ENCODE measurements at places on chromosomes 1 and 21.

DNA sequence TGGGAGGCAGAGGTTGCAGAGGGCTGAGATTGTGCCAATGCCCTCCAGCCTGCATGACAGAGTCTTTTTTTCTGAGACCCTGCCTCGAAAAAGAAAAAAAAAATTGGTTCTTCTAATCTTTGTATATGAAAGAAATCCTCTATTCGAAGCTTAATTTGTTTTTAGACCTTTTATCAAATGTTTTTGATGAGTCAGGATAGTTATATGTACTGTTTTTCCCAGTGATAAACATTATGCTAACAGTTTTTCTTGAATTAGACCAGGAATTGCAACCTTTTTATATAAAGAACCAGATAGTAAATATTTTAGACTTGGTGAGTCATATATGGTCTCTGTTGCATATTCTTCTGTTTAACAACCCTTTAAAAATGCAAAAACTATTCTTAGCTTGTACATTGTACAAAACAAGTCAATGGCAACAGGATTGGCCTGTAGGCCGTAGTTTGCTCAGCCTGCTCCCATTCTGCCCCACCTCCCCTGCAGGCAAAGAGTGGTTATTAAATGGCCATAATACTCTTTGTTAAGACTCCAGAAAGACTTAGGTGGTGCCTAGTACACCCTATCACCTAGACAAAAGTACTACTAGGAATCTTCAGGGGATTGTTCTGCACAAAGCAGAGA lies 45.2 kb downstream of the LYST start:
- no peak for DNase-seq

- no peak for DNase-seq
Measured at GRCh38 chr1:244180256-244180655, 129.2 kb downstream of the ZBTB18 start.

GRCh38 chr1:217403026-217403720 lies 227.7 kb downstream of the GPATCH2 start:
- no peak for DNase-seq

GRCh38 chr1:45393718-45394302 lies 53.6 kb upstream of the MUTYH start:
- DNase-seq = no peak

DNA sequence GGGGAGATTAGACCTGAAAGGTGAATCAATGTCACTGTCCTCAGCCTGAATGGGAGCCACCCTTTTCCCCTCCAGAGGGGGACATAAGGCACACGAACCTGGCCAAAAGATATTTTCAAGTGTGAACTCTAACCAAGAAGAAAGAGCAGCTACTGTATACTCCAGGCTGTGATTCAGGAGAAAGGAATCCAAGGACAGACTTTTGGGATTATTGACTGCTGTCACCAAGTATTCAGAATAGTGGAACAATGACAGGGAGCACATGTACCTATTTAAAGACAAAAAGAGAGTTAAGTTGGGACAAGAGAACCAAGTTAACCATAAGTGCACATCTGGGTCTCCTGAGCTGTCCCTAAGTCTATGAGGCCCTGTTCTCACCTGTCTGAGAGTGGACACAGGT lies 2.4 kb downstream of the ICMT start:
- DNase-seq = no peak

DNA sequence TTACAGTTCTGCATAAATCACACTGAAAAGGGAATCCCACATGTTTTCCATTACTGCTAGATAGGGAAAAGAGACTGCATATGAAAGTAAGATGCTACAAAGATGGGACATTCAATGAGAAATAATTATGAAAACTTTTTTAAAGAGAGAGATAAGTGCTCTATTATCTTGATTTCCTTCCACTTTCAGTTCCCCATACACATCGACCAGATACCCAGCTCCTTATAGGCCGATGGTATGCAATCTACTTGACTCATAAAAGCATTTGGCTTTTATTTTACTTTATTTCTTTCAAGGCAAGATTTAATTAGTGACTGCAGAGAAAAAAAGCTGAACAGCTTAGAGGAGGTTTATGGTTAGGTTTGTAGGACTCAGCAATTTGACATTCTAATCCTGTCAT lies 13.1 kb downstream of the BRINP2 start:
- no peak for DNase-seq

DNA sequence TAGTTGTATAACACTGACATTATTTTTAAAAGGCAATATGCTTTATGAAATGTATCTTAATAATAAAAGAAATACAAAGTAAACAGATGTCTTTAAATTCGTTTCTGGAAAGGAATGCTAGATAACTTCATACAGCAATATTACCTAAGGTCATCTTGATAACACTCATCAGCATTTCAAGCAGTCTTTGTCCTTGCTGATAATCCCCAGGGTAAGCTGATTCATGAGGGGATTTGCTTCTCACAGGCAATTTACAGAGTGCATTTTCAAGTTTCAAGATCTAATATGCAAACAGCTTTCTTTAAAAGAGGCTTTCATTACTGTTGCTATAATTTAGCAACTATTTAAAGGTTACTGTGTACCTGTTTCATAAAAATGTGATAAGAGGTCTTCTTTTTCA lies 75.2 kb upstream of the NEK2 start:
- no peak for DNase-seq

DNA sequence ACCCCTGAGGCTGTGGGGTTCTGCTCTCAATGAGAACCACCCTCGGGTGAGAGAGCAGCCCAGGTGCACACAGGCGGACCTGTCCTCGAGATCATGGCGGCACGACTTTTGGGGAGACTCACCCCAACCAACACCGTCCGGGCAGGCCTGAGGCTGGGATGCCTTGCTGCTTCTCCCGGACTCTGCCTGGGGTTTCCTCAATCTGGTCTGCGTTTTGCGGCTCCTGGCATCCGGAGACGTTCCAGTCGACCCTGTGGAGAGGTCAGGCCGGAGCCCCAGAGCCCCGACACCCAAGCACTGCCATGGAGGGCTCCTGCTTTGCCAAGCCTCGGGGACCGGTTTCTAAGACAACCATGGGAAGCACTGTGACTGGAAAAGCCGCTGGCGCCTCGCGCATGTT lies 3879.7 kb downstream of the SRGAP2C start:
- no peak for DNase-seq

- DNase-seq = no peak
Measured at GRCh38 chr1:25711555-25712298, 88.3 kb upstream of the SELENON start.

DNA sequence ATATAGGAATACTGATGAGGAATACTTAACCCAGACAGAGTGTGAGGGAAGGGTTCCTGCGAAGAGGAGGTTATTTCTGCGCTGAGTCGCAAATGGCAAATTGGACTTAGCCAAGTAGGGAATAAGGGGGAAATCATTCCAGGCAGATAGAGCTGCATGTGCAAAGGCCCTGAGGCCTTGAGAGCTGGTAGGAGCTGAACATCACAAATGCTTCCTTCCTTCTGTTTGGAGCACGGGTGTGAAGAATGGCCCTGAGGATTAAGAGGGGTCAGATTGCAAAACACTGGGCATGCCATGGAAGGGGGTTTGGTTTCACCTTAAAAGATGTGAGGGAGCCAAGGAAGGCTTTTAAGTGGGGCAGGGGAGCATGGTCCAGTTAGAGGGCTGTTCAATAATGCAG lies 12.4 kb downstream of the IER5 start:
- DNase-seq = no peak

GRCh38 chr1:94773931-94774422 lies 46.2 kb upstream of the SLC44A3 start:
- no peak for DNase-seq

- no peak for DNase-seq
Measured at GRCh38 chr1:18931730-18932129, 24.7 kb downstream of the IFFO2 start.

- DNase-seq = no peak
Measured at GRCh38 chr1:161158316-161159010, 837 bp upstream of the USP21 start.

GRCh38 chr1:14544319-14544718 lies 54.2 kb upstream of the KAZN start:
- no peak for DNase-seq

DNA sequence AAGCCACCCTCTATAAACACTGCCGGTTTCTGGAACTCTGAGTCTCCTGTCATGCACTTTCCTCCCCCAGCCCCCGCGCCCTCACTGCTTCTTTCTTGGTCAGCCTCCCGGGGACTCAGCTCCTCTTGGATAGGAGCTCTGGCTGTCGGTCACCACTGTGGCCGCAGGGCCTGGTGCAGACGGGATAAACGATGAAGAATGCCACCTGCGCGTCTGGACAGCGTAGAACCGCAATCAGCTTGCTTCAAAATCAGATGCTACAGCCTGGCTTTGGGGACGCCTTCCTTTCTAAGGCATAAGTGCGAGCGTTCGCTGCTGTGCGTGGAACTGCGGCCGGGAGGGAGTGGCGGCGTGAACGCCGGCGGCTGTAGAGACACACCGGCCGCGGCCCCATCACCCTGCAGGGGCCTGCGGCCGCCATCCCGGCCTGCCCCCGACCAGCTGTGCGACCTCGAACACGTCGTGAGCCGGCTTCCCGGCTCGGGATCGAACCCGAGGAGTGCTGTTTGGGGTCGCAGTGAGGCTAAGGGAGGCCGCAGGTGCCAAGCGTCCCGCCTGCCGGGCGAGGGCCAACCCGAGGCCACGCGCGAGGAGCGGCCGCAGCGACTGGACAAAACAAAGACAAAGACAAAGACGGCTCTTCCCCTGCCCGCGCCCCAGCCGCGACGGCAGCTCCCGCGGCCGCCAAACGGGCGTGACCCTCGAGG lies 688 bp downstream of the PTTG1IP start:
- DNase-seq = no peak

DNA sequence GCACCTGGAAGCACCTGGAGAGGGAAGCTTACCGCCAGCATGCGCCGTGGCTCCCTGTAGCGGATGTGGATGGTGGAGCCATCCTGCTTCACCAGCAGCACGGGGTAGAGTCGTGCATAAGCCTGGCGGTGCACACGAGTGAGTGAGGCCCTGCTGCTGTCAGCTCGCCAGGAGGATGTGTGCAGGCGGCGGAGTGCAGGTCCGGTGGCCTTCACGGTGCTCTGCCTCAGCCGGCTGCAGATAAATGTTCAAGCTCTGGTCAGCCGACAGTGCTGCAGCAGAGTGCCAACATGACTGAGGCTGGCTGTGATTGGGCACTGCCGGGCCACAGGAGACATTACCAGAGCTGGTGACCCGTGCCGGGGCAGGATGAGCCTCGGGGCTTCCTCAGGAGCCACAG lies 1.5 kb downstream of the MRPL55 start:
- DNase-seq = no peak

- no peak for DNase-seq
Measured at GRCh38 chr1:167263819-167264464, 43.3 kb downstream of the POU2F1 start.

DNA sequence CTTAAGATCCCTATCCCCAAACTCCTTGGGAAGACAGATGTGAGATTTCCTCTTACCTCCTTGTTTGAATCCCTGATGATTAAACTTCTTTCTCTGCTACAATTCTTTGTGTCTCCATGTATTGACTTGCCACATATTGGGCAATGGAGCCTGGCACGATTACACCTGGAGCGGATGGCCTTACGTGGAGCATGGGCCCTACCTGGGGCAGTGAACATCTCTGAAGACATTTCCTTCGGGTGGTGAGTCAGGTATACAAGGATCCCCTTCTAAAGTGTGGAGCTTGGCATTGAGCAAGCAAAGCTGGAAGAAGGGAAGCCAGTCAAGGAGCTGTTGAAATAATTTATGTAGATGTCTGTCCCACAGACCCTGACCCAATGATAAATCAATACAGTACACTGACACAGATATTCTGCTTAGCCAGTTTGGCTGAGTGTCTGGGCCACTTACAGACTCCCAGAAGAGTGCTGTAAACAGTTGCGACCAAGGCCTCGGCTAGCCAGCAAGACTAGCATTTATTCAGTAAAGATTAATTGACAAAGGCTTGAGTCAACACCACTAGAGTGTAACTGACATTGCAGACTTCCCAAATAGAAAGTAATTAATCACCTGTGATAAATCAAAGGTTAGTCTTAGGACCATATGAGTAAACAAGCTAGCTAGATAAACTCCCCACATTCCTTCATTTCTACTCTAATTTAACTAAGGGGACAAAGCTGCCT lies 83.1 kb upstream of the KCNK1 start:
- DNase-seq = no peak

GRCh38 chr1:185573677-185574076 lies 160.5 kb upstream of the HMCN1 start:
- DNase-seq = no peak

- DNase-seq = no peak
Measured at GRCh38 chr1:2463396-2463795, 12.7 kb upstream of the PLCH2 start.

- DNase-seq = no peak
Measured at GRCh38 chr1:224212618-224213061, 29.6 kb downstream of the DEGS1 start.

- DNase-seq = no peak
Measured at GRCh38 chr1:74673351-74674111, at the start of gene ERICH3. ERICH3 (minus strand) TSS chr1:74673792; CDS start chr1:74673519, 273 bp downstream.

DNA sequence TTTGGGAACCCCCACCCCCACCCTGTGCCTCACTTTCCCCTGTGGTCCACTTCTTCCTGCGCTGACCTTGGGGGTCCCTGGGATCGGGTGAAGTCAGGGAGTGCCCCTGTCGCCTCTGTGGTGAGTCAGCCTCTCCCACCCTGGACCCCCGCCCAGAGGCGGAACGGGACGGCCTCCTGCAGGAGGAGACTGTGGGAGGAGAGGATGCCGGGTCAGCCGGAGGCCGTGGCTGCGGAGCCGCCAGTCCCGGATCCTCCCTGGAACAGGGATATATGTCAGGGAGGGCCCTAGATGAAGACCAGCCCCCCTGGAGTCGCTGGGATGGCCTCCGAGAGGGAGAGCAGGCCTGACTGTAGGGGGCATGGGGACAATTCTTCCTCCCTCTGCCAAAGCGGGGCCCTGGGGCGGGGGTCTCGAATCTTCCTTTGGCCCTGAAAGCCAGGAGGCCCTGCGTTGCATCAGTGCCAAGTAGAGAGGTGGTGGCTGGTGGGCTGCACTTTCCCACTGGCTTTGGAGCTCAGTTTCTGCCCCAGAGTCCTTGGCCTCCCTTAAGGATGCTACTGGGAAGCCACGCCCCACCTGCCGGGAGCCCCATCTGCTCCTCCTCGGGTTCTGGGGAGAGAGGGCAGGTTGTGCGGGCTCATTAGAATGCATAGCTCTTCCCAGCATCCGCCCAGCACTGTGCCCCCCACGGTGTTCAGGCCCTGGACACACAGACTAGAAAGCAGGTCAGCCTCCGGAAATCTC lies 930 bp downstream of the ARHGEF10L start:
- no peak for DNase-seq

DNA sequence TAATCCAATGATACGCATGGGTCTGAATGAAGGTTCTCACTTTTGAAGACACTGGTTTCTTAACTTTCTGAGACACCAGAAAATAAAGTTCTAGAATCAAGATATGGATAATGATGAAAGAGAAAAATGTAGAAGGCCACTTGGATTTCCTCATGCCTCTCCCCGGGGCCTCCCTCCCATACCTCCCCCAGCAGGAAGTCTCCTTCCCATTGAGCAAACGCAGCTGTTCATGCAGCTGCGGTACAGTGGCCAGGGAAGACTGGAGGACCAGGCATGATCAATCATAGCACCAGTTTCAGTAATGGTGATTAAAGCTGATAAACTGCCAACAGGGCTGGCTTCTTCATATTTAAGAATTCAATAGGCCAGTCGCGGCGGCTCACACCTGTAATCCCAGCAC lies 10.9 kb upstream of the UBR4 start:
- DNase-seq = no peak

All from activated CD8-positive, alpha-beta memory T cell treated with anti-CD3 and anti-CD28 coated beads for 1 hour (primary cell).